ENCODE measurements at places on chromosomes 2 and 18.

- DNase-seq: no peak
Observed at GRCh38 chr2:88657131-88657530, 29.9 kb upstream of the EIF2AK3 start.

GRCh38 chr2:240162939-240163714 lies 22.7 kb upstream of the OTOS start:
- no peak for DNase-seq

DNA sequence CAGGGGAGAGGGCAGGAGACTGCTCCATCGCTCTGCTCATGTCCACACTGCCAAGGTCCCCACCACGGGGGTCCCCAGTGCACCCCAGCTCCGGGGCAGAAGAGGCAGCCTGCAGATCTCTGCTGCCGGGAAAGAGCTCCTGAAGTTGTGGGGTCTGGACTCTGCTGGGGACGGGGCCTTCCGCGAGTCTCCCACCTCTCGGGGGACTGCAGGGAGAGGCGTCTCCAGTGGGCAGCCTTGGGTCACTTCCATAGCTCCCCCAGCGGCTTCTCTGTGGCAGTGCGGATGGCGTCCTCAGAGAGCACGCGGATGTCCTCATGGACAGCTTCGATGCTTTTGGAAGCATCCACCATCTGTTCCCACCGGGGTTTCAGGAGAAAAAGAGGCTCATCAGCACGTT lies 10.7 kb downstream of the DTYMK start:
- DNase-seq: no peak

DNA sequence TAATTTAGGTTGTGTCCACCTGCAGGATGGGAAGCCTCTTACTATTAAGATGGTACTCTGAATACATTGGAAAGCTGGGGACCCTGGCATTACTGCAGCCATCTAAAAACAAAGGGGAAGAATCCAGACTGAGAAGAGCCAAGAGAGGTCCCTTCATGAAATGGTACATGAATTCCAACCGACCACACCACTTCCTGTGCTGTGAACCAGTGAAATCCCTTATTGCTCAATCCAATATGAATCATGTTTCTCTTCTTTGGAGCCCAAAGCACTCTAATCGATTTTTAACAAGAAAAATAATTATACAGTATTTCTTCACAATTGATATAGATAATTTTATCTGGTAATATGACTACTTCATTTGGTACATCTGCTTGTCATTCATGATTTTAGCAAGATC lies 479.7 kb upstream of the RAB6C start:
- no peak for DNase-seq

DNA sequence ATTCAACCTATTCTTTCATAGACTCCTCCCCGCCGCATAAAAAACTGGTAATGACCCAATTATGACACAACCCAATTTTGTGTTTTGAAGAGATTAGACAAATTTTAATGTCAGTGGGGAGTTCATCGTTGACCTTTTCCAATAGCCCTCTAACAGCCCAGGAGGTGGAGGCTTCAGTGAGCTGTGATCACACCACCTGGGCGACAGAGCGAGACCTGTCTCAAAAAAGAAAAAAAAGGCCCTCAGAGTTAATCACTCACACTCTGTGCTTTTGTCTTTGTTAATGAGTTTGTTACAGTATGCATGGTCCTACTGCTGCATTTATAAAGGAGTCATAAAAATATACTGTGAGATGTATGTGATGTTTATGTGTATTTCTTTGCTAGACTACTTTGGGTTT lies 510.6 kb downstream of the CPS1 start:
- no peak for DNase-seq

DNA sequence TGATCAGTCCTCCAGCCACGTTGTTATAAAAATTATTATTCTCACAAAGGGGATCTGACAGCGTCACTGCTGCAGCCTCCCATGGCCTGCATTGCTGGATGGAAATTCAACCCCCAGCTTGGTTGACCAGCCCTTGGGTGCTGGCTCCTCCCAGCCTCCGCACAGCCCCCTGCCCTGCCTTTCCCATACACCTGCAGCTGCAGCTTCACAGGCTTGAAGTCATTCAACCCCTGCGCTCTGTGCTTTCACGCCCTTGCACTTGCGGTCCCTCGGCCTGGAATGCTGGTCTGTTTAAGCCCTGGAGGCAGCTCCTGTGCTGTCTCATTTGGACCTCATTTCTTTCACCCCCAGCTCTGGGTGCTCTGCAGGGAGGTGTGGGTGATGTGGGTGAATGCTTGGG lies 860 bp upstream of the CD8A start:
- DNase-seq: no peak

DNA sequence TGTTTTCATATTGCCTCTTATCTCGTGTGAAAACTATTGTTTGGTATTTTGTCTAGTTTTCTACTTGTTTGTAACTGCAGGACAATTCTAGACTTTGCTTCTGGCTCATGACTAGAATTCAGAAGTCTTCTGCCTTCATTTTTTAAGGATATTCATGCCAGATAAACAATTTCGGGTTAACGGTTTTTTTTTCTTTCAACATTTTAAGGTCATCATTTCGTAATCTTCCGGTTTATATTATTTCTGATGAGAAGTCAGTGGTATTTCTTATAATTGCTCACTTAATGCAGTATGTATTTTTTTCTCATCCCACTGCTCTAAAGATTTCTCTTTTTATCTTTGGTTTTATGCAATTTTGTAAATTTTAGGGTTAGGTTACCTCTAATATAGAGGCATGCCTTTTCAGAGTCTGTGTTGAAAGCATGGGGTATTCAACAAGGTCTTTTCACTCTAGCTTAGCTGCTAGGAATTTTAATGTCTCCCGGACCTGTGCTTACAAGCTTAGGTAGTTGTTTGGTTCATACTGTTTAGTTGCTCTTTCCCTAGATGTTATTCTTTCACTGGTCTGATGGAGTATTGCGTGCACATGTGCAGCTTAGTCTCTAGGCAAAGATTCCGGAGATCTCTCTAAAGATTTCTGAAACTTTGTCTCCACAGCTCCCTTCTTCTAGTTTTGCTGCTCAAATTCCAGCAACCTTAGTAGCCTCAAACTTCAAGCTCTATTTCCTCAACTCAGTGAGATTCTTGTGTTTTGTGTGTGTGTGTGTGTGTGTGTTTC lies 198.1 kb downstream of the MCFD2 start:
- no peak for DNase-seq

- DNase-seq: no peak
Observed at GRCh38 chr2:237657063-237657462, 29.7 kb downstream of the LRRFIP1 start.

DNA sequence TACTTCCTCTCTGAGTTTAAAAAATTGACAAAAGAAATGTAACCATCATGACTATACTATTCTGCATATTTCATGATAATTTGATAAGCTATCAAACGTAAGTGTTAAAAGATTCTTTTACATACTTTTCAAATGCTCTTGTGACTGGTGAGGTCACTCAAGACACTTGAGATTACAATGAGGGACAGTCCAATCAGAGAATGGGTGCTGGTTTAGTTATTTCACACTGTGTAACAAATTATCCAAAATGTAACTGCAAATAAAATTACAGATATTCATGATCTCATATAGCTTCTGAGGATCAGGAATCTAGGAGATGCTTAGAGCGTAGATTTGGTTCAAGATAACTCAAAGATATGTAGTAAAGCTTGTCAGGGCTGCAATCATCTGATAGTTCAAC lies 4.4 kb upstream of the GTF2A1L start:
- no peak for DNase-seq

- DNase-seq: no peak
Observed at GRCh38 chr2:43087413-43087812, 139.0 kb downstream of the ZFP36L2 start.

- peak; percentile 47 for DNase-seq
Observed at GRCh38 chr2:50143822-50144575, 887.9 kb downstream of the NRXN1 start.

Data from ecto neural progenitor cell (in vitro differentiated cells).